ENCODE measurements at places on chromosomes 3 and 15.

DNA sequence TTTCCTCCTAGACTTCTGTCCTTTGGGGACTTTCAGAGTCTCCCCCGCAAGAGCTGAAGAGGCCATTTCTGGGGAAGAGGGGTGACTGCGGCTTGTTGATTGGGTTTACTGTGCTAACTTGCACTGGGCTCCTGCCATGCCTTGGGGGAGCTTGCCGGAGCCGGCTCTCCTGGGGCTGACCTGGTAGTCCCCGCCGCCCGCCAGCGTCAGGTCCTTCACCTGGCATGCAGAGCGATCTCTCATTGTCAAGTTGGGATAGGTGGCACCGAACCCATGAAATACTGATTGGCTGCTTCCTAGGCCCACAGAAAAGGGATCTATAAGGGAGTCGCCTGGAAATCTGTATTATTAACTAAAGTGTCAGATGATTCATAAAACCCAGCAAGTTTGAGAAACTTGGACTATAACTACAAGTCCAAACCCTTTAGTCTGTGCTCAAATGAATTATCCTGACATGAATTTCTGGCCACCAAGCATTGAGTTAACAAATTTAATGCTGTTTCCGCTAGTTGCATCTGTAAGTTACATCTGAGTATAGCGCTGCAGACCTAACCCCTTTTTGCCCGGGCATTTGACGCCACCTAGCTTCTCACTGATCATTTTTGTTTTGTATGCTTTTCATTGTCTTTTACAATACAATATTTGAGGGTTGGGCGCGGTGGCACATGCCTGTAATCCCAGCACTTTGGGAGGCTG lies 607 bp upstream of the IMP3 start:
- DNase-seq = peak; percentile 61

DNA sequence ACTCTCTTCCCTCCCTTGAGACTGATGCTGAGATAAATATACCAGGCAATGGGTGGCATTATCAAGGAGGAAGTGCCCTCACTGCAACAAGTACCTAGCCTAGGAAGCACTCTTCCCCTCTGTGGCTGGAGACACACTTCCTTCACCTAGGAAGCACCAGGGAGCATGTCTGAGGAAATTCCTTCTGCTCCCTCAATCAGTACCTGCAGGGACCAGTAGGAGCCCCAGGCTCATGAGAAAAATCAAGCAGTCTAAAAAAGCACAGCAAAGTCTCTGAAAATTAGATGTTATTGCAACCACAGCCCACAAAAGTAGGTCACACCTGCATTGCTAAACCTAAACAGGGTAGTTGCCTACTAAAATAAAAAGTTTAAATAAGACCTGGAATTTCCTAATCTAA lies 78.2 kb upstream of the TRPM1 start:
- no peak for DNase-seq

GRCh38 chr15:73165844-73166243 lies 113.6 kb downstream of the NEO1 start:
- no peak for DNase-seq

DNA sequence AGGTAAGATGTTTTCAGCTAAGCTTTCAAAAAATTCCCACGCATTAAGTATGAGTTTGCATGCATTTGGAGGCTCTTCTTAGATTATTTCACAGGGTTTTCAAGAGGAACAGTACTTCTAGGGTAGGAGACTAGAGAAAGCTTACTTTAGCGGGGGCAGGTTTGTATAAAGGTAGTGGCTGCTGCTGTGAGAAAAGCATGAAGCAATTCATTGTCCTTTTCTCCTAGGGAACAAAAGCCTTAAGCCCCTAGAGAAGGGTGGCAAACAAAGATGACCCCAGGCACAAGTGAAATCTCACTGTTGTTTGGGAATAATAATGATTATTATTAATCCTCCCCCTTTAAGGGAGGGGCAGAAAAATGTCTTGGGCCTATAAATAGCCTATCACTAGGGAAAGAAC lies 310.7 kb downstream of the DIPK2A start:
- DNase-seq = no peak

DNA sequence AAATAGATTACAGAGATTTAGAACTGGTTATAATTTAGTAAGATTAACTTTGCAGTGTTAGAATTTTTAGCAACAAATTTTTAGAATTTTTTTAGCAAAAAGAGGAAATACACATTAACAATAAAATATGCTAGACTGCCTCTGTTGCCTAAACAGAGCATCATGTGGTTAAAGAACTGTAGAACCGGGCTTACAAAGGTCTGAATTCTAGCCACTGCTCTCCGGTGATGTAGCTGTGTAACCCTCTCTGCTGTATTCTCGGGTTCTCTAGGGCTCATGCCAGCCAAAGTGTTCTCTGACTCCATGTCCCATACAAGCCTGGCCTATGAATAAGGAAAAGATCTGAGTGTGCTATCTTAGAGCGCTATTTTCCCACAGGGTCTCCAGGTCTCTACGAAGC lies 2.9 kb upstream of the P2RY12 start:
- no peak for DNase-seq

- peak; percentile 27 for DNase-seq
Measured at GRCh38 chr3:30319713-30320112, 286.7 kb upstream of the TGFBR2 start.

GRCh38 chr15:45386420-45386819 lies 8.1 kb upstream of the GATM start:
- DNase-seq = no peak

DNA sequence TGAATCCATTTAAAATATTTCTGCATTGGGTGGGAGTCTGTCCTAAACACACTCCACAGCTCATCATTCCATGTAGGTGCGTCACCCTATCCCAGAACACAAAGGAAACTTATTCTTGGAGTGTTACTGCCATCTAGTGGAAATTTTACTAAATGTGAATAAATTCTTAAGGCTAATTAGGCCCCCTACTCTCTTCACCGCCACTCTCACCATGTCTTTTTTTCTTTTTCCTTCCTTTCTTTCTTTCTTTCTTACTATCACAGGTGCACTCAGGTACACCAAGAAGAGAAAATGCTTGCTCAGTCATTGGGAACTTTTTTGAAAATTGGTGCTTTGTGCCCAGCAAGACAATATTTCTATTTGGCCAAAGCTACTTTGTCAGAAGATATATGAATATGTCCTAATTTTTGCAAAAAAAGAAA lies 26.4 kb upstream of the ATP8B4 start:
- no peak for DNase-seq

GRCh38 chr3:43233062-43233461 lies 53.3 kb upstream of the SNRK start:
- DNase-seq = no peak

DNA sequence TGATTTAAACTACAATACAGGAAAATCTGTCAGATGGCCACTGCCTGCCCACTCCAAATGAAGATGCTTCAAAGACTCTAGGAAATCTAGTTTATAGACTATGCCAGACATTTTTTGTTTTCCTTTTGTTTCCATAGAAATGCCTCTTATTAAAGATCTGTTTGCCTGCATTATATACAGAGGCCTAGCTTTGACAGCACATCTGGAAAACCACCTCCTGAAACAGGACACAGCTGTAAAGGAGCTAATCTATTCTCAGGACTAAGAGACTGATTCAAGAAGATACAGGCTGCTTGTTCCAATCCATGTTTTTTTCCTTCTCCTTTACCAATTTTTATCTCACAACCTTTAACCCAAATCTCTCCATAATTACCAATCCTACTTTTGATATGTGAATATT lies 75.3 kb upstream of the STRIT1 start:
- no peak for DNase-seq

- no peak for DNase-seq
Measured at GRCh38 chr3:30225021-30225420, 381.4 kb upstream of the TGFBR2 start.

GRCh38 chr15:34610354-34610753 lies 26.9 kb upstream of the GOLGA8B start:
- no peak for DNase-seq

- no peak for DNase-seq
Measured at GRCh38 chr15:46636206-46636605, 1001.4 kb downstream of the SQOR start.

- no peak for DNase-seq
Measured at GRCh38 chr15:63198371-63199250, 9.2 kb downstream of the RAB8B start.

GRCh38 chr3:94162700-94163099 lies 99.8 kb downstream of the NSUN3 start:
- DNase-seq = no peak

DNA sequence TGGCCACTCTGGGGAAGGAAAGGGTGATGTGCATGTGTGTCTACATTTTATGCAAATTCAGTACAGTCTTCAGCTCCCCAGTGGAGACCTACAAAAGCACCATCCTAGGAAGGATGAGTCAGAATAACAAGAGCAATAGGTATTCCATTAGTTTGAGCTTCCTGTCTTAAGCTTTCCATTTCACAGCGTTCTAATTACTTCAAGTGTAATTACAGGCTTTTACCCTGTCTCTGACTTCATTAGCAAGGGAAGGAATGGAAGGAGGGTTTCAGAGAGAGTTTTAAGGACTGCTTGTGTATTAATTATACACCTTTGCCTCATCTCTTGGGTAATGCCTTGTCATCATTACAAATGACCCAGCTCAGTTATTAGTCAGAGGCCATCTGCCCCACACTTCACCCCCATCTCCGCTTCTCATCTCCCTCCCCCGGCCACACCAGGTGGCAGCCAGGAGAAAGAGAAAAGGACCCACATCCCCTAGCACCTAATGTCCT lies 202.8 kb upstream of the MRPL3 start:
- DNase-seq = no peak

DNA sequence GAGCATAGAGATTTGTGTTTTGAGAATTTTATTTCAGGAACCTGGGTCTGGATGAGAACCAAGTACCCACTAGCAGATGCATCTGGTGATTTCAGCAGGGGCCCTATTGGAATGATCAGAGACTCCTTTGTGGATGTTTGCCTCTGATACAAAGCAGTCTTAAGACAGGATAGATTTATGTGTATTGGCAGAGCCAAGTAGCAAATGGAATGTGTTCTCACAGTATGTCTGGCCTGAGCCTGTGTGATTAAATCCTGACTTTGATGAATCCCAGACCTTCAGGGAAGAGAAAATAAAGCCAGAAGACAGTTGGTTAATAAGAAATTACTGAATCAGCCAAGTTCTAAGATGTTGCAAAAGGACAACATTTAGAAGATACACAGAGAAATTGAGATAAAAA lies 755.5 kb upstream of the SEMA6D start:
- no peak for DNase-seq

GRCh38 chr3:107825556-107825955 lies 265.3 kb downstream of the CD47 start:
- no peak for DNase-seq

DNA sequence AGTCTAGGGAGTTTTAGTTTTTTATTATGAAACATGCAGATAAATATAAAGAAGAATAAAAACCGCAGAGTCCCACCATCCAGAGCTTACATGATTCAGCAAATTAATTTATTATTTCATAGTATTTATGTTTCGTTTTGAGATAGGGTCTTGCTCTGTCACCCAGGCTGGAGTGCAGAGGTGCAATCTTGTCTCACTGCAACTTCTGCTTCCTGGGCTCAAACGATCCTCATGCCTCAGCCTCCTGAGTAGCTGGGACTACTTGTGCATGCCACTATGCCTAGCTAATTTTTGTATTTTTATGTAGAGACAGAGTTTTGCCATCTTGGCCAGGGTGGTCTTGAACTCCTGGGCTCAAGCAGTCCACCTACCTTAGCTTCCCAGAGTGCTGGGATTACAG lies 13.6 kb downstream of the RNF13 start:
- no peak for DNase-seq

DNA sequence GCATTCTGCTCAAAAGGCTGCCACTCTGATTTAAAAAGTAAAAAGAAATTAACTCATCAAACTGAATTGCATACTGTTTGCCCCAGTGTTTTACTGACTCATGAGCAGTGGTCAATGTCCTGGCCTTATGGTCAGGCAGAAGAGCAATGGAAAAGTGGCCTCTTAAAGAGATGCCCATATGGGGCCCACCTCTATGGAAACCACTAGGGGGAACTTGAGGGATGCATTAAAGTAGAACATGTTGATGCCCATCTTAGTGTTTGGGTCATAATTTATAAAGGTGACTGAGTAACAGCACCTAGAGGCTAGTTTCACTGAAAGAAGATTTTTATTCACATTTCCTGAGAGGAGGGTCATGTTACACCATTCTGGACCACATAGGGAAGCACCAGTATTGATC lies 66.5 kb upstream of the RNU6-1 start:
- no peak for DNase-seq

DNA sequence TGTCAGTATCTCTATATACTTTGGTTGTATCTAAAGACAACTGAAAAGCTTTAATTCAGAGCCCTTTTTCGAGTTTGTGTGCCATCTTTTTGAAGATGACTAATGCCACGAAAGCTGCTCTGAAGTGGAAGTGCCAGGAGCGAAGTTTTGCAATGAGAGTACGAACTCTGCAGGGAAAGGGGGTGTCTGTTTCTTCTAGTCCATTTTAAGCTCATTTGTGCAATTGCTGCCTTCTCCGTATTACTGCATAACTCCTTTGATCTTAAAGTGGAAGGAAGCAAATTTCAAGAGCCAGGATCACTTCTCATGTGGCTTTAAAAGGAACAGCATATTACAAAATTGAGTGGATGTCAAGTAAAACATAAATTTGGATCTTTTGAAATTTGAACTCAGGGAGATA lies 245.3 kb downstream of the FEZF2 start:
- DNase-seq = no peak
